ENCODE measurements at places on chromosomes 6 and 20. TPM values are rescaled to one million over a fixed set of nuclear protein-coding genes. Genes with fewer than 3 reads are reported as not detected.

Gene OR10C1
- total RNA-seq, result not detected

Gene PRKN
- total RNA-seq, result 0.16 TPM

Gene ATG5
- 82.7 TPM for total RNA-seq

Gene MSH5
- total RNA-seq, result 4.9 TPM

Gene FAXC
- 0.81 TPM for total RNA-seq

Gene TSPO2
- not detected for total RNA-seq

Gene TNNC2
- not detected for total RNA-seq

Gene ZSCAN9
- 9.4 TPM for total RNA-seq

Gene FOXQ1
- not detected for total RNA-seq

Gene STK38
- 20.6 TPM for total RNA-seq

Gene BMP7
- not detected for total RNA-seq

Gene OR12D3
- total RNA-seq, result not detected

Gene SDC4
- total RNA-seq, result 12.6 TPM

Data from bladder microvascular endothelial cell (primary cell).